Stimulated activated CD8-positive, alpha-beta memory T cell treated with anti-CD3 and anti-CD28 coated beads, Interleukin-7, amount 100 ng/mL, for 24 hours (primary cell): ENCODE measurements at places on chromosomes 1 and 21.

GRCh38 chr1:99655376-99655775, 9.5 kb downstream of the PALMD start:
- DNase-seq, result no peak

DNA sequence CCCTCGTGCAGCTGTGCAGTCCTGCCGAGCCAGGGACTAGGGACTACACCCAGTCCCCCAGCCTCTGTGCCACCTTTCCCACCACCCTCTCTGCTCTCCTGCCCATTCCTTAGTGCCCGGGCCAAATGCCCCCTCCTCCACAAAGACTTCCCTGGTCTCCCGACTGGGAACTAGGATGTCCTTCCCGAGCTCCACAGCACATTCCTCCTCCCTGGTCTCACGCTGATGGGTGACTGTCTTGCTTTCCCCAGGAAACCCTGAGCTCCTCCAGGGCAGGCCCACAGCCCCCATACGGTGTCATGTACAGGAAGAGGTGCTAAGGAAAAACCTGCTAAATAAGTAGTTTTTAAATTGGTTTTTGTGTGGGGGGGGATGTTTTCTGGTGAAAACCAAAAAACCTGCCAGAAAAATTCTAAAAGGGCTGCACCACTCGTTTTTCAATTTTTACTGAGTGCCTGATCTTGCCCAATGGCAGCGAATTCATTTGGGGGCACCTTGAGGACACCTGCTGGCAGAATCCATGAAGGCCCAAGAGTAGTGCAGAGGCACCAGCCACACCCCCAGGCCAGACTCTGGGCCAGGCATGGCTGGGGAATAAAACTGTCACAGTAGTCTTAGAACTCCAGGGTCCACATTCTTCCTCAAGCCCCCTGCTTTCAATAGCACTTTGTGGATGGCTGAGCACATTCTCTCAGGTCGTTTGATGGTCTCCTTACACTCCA, 50.4 kb downstream of the GLIS1 start:
- DNase-seq, result no peak

- no peak for DNase-seq
Measured at GRCh38 chr1:116540088-116540487, 30.7 kb downstream of the CD58 start.

DNA sequence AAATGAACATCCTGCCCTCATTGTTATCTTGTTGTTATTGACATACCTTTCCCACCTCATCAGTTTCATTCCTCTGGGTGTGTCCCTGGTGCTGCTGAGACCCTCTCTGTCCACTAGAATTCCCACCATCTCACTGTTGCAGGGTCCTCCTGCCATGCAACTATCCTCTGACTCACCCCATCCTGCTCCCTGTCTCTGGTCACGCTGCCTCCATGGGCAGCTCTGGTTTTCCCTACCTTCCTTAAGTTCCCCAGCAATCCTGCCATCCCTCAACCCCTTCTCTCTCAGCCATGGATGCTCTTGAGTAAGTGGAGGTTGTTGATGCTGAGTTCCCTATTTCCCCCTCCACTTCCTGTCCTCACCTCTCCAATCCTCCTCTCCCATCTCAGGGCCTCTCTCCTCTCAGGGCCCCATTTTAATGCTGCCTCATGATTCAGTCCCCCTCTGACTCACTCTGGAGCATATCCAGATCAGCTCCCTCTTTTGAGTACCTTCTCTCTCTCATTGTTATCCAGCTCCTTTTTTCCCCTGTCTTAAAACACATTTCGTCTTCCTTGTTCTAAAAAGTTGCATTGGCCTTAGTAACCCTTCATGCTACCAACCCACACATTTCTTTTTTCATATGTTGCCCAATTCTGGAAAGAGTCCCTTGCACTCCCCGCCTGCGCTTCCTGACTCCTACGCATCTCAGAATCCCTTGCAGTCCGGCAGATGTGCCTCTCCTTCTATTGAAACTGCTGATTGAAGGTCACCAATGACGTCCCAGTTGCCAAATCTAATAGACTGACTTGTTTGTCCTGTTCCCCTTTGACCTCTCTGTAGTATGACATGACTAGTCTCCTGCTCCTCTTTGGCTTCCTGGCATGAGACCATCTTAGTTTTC, 92.0 kb downstream of the CNIH3 start:
- DNase-seq, result no peak

- no peak for DNase-seq
Measured at GRCh38 chr1:220783453-220783852, 3.3 kb upstream of the MTARC1 start.
